Erythroblast (primary cell): ENCODE measurements at places on chromosomes 7 and 10.
A peak's percentile ranks its signal among the peaks of the same experiment; 100 is the strongest.

GRCh38 chr10:49360271-49361177 is 35.4 kb downstream of the DRGX start:
- no peak for DNase-seq

GRCh38 chr7:114631249-114631822 is 216.7 kb downstream of the FOXP2 start:
- DNase-seq, result no peak

DNA sequence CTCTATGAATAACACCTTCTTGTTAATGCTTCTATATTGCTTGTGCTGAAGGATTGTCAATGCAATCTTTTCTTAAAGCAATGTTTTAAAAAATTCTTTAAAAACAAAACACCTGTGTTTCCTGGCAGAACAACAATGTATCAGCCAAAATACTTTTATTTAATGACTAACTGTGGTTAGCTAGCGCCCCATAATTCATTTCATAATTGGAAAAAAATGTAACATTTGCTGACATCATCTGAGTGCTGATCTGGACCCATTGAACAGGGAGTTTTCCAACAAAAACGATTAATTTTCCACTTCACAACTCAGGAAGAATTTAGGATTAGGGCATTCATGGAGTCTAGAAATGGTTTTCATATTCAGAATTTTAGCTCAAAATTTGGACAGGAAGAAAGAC is 137.6 kb upstream of the CDK6 start:
- no peak for DNase-seq

- no peak for DNase-seq
Observed at GRCh38 chr10:65416094-65416493, 1509.7 kb upstream of the LRRTM3 start.

DNA sequence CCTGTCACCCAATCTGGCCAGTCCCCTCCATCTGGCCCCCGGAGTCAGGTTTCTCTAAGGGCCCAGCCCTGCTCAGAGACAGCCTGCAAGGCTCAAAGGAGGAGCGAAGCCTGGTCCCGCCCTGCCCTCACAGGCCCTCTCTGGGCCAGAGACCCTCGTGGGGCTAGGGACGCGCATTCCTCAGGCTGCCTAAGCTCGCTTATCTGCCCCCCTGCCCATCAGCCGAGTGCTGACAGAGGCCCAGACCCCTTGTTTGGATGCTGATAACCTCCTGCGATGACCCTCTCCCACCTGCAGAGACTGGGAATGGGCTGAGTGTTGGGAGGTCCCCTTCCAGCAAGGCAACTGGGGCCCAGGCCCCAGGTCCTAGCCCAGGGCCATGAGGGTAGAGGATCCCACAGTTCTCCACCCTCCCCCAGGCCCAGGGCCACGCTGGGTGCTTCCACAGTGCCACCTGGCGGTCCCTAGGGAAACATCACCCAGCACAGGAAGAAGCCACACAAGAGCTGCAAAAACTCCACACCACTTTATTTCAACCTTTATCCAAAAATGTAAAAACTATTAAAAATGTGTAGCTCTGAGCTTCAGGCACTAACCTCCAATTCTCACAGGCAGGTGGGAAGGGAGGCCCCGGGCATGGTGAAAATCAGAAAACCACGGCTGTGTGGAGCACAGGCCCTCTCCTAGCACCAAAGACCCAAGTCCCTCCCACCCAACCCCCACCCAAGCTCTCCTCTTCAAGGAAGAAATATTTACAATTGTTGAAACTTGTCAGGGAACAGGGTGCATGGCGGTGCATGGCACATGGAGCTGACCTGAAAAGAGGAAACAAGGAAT is 2.2 kb downstream of the NPM3 start:
- peak; percentile 83 for DNase-seq

- DNase-seq, result no peak
Observed at GRCh38 chr10:114021717-114022680, 21.7 kb upstream of the ADRB1 start.
